ENCODE measurements at places on chromosomes 1 and 21.

- DNase-seq = no peak
Measured at GRCh38 chr1:150787455-150787854, 20.6 kb downstream of the CTSK start.

- no peak for DNase-seq
Measured at GRCh38 chr1:34899471-34899870, 30.0 kb downstream of the DLGAP3 start.

DNA sequence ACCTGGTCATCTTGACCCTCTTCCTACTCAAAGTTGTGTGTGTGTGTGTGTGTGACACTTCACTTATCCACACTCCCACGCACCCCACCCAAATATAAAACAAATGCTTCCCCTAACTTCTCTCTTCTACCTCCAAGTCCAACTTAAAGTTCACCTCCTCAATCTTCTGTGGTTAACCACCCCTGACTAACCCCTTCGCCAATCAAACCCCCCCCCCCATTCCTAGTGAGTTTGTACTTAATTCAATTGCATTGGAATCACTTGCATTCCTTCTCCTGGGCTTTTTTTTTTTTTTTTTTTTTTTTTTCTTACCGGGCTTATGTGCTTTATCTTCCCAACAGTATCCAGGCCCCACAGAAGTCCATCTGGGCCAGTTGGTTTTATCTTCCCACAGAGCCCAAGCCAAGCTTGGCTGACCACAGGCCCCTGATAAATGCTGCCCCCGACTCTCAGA lies 78.4 kb downstream of the CD58 start:
- DNase-seq = no peak

DNA sequence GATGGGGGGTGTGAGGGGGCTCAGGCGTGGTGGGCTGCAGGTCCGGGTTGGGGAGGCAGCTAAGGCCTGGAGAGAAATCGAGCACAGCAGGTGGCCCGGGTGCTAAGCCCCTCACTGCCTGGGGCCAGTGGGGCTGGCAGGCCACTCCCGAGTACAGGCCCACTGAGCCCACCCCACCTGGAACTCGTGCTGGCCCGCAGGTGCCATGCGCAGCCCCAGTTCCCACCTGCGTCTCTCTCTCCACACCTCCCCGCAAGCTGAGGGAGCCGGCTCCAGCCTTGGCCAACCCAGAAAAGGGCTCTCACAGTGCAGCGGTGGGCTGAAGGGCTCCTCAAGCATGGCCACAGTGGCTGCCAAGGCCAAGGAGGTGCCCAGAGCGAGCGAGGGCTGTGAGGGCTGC lies 1047.1 kb upstream of the ADGRL4 start:
- no peak for DNase-seq

DNA sequence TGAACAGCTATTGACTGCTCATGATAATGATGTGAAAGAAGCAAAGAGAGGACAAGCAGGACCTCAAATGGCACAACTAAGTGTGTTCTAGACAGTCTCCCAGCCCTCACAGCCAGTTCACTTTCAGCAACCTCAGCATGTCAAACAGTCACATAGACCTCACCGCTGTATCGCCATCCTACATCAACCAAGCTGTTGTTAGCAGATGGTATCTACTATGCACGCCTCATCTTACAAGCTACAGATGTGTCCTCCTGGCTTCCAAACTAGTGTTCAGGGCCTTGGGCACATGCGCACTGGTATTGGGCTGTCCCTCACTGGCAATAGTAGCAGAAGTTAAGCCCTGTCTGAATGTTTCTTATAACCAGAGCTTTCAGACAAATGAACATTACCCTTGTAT lies 28.4 kb downstream of the EVI5 start:
- no peak for DNase-seq

DNA sequence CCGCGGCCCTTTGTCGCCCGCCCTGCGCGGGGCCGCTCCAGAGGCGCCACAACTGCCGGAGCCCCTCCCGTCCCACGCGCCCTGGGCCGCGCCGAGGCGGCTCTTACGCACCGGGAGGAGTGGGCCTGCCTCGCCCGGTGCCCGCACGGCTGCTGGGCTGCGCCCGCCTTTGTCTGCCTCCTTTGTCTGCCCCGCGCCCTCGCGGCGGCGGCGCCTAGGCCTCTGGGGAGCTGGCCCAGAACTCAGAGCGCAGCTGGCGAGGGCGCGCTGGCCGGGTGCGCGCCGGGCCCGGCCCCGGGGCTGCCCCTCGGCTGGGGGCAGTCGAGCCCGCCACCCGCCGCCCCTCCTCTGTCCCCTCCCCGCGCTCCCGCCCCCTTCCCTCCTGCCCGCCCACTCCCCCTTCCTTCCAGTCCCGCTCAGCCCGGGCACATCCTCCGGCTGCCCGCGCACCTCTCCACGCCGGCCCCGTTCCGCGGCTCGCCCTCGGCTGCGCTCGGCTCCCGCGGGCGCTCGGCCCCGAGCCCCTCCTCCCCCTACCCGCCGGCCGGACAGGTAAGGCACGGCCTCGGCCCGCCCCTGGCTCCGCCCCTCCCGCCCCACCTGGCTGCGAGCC lies at the start of gene DRAXIN:
TSS of gene DRAXIN (plus strand) at position 409 of the 613 bp plus-strand sequence. CDS start 14,549 bp downstream, outside the sequence.
- no peak for DNase-seq

GRCh38 chr1:180863158-180863775 lies 49.4 kb upstream of the KIAA1614 start:
- no peak for DNase-seq

GRCh38 chr1:23593556-23594148 lies 34.4 kb upstream of the ID3 start:
- no peak for DNase-seq

- no peak for DNase-seq
Measured at GRCh38 chr1:20187103-20187812, 940 bp upstream of the PLA2G2C start.

- peak; percentile 43 for DNase-seq
Measured at GRCh38 chr1:150364231-150365003, 470 bp downstream of the RPRD2 start.

- DNase-seq = no peak
Measured at GRCh38 chr21:36337099-36337509, 17.1 kb downstream of the MORC3 start.

DNA sequence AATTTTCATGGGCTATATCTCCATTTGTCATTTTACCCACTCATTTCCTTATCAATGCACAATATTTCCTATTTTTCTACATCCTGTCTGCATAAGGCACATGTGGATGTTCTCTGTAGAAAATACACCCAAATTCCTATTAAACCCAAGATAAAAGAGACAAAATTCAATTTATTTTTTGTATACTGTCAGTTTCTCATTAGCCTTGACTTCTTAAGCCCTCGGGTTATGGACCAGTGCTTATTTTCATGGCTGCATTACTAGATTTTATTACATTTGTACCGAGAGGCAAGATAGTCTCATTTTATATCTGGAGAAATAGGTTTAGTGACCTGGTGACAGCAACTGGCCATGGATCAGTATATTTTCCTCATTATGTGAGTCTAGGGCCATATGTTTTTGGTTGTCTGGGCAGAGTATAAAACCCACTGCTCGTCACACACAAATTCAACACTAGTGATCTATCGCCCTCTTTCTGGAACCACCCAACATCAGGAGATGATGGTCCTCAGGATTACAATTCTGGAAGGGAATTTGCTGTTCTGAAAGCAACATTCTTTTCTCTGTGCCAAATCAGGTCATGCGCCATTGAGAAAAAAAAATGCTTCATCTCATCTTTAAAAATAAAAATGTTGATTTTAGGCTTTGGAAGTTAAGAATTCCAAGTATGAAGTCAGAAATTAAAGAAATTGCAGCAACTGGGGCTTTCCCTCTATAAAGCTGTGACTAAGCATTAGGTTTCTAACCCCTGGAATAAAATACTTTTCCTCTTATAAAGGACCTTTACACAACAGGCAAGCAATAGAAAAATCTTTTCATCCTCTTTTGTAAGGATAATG lies 81.4 kb downstream of the ASTN1 start:
- DNase-seq = no peak

GRCh38 chr1:110787328-110788071 lies 85.4 kb upstream of the CD53 start:
- DNase-seq = no peak

GRCh38 chr1:27360159-27361043 lies 6.4 kb downstream of the MAP3K6 start:
- DNase-seq = no peak

DNA sequence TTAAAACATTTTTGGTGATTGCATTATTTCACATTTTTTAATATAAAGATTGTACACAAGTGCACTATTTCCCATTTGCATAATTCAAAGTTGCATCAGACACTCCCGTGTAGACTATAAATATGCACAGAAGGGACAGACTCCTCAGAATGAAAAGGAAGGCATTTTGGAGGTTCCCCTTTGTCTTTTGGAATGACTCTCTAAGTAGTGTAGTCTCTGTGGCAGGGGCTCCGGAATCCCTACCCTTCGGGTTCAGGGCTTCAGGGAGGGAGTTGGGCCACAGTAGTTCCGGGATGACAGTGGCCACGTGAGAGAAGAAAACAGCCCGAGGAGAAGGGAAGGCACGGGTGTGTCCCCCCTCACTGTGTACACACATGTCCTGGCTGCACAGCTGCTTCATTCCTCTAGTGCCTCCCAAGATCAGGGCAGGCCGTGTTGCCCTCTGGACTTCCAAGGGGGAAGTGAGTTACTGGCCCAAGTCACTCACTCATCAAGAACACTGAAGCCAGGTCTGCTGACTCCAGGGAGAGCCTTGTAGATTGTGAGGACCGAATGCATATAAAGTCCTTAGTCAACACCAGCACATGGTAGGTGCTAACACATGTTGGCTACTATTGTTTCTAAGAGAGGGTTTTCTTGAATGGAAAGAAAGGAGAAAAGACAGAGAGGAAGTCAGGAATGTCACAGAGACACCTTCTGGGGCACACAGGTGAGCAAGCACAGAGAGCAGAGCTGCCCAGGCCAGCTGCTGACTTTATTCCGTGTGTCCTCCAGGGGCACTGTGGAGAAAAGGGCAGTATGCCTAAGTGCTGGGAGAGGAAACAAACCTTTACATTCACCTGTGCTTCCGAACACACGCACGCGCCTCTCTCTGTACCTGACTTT lies 39.8 kb downstream of the LHX4 start:
- no peak for DNase-seq

DNA sequence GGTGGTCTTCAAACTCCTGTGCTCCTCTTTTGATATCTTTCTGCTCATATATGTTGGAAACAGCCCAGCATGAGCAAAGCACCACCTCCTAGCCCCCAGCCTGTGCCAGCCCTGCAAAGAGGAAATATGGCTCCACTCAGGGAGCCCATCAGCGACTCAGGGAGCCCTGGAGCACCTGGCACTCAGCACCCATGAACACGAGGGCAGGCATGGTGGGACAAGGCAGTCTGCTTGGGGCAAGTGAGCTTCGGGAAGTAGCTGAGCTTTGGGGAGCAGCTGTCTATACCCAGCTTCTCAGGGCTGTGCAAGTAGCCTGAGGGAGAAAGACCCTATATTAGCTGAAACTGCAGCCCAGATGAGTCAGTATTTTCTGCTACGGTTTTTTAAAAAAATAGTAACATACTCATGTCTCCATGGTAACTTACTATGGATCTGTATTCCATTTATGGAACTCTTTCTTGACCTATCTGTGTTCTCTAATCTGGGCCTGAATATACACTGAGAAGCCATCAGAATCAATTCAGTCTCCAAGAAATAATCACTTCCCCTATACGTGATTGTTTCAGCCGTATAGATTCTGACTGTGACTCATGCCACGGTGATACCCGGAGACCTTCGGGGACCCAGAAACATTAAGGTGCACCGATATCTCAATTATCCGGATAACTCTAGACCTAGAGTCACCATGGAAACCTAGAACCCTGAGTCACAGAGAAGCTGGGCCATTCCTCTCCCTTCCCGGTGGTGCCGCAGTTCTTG lies 1.5 kb upstream of the ETS2 start:
- no peak for DNase-seq

- no peak for DNase-seq
Measured at GRCh38 chr1:19156676-19157075, 53.4 kb downstream of the UBR4 start.

DNA sequence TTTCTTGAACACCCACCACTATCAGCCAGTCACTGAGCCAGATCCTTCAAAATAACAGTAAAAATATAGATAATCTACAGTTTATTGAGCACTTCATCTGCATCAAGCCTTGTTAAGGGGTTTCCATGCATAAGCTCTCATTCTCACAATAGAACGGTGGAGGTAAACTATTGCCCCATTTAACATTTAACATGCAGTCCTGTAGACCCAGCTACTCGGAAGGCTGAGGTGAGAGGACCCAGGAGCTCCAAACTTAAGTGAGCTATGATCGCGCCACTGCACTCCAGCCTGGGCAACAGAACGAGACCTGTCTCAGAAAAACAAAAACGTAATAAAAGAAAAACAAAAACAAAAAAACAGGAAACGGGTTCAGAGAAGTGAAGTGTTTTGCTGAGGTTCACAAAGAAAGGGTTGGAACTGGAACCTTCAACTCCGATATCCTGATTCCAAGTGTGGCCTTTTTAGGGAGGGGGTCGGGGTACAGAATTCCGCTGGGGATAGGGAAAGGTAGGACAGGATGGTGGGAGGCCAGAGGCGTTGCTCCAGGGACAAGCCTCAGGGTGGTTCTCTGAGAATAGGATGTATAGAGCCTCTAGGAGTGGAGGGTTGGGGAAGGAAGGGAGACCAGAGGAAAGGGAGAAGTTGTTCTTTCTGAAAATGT lies 11.6 kb upstream of the SESN2 start:
- DNase-seq = no peak

GRCh38 chr1:200033511-200034261 lies 6.2 kb downstream of the NR5A2 start:
- no peak for DNase-seq
